ENCODE measurements at places on chromosomes 3 and 15. TPM values are rescaled to one million over a fixed set of nuclear protein-coding genes. Genes with fewer than 3 reads are reported as not detected.

CCDC54 gene
- polyA plus RNA-seq: 2.8 TPM

GRCh38 chr15:83380682-83381081 lies 66.5 kb upstream of the SH3GL3 start:
- no peak for DNase-seq

GRCh38 chr3:44235604-44236484 lies 5.8 kb upstream of the TOPAZ1 start:
- peak; percentile 24 for DNase-seq

- no peak for DNase-seq
These were observed 66.7 kb upstream of the GATA2 start for GRCh38 chr3:128559486-128560225.

ITPKA gene
- polyA plus RNA-seq: 0.51 TPM

DNA sequence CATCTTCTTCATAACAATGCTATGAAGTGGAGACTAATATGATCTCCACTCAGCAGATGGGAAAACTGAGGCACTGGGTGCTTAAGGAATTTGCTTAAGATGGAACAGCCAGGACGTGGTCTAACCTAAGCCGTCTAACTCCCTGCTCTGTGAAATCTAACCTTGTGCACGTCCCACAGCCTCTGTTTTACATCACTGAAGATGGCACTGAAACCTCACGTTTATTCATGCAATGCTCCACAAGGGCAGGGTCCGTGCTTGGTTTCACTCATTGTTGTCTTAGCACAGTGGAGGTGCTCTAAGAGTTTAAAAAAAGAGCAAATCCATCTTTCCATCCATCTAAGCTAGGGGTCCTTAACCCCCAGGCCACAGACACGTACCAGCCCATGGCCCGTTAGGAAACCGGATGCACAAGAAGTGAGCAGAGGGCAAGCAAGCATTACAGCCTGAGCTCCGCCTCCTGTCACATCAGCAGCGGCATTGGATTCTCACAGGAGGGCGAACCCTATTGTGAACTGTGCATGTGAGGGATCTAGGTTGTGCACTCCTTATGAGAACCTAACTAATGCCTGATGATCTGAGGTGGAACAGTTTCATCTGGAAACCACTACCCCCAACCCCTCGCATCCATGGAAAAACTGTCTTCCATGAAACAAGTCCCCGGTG lies 118.0 kb downstream of the FOXP1 start:
- no peak for DNase-seq

GRCh38 chr3:103002425-103003176 lies 567.8 kb downstream of the ZPLD1 start:
- DNase-seq: no peak

GRCh38 chr3:182568876-182569275 lies 224.4 kb upstream of the ATP11B start:
- DNase-seq: no peak

MITF gene
- polyA plus RNA-seq: 6.8 TPM

FRMD4B gene
- 14.0 TPM for polyA plus RNA-seq

- DNase-seq: no peak
These were observed 232.1 kb upstream of the ADAMTS9 start for GRCh38 chr3:64919934-64920333.

- no peak for DNase-seq
These were observed 135.1 kb upstream of the HACD2 start for GRCh38 chr3:123719862-123720453.

- no peak for DNase-seq
These were observed 118.0 kb downstream of the GSK3B start for GRCh38 chr3:119976214-119976613.

DNA sequence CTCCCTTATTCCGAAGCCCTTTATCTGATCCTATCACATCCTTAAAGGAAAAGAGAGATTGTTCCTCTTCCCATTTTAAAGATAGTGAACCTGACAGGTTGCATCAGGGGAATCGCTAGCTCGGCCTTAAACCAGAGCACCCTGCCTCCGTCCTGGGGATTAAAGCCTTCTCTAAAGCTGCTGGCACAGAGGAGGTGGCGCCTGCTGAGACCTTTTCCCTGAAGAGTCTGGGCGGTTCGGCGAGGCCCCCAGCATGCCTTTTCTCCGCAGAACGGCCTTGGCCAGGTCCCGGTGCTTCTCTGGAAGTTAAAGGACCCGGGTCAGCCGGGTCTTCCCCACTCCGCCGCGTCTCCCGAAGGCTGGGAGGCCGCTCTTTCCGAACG lies 593 bp downstream of the FAM219B start:
- no peak for DNase-seq

DNA sequence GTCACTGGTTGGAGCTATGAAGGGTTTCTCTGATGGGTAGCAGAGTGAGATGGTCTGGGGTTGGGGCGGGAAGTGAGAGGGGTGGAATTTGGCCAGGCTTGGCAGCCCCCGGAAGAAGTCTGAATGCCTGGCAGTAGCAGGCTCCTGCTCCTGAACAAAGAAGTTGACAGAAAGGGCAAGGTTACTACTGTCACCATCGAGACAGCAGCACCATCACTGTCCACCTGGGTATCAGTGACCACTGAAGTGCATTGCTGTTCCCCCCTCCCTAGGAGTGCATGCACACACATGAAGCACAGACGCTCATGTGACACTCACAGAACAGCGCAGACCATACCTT lies 42.9 kb downstream of the COLQ start:
- no peak for DNase-seq

DNA sequence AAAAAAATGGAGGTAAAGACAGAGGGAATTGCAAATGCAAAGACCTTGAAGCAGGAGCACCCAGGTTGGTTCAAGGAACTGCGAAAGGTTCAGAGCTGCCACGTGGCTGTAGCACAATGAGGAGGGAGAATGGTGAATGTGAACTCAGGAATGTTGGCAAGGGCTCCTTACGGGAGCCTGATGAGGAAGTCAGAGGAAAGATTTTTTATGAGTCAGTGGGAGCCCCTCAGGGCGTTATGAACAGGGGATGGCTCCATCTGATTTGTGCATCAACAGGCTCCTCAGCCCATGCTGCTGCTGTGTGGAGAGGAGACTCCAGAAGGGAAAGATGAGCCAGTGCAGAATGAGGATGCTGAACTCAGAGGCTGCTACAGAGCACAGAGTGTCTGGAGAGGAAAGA lies 194.4 kb downstream of the ARRDC4 start:
- no peak for DNase-seq

CHRNA5 gene
- polyA plus RNA-seq: 0.76 TPM

GRCh38 chr3:5488771-5489170 lies 301.3 kb downstream of the EDEM1 start:
- DNase-seq: no peak

GRCh38 chr3:45921158-45922038 lies 21.9 kb upstream of the CXCR6 start:
- no peak for DNase-seq

GRCh38 chr15:41231422-41232226 lies 556 bp downstream of the CHP1 start:
- DNase-seq: peak; percentile 17

All from forelimb muscle (tissue), 1 donor.